ENCODE measurements at places on chromosomes 3 and 15.

DNA sequence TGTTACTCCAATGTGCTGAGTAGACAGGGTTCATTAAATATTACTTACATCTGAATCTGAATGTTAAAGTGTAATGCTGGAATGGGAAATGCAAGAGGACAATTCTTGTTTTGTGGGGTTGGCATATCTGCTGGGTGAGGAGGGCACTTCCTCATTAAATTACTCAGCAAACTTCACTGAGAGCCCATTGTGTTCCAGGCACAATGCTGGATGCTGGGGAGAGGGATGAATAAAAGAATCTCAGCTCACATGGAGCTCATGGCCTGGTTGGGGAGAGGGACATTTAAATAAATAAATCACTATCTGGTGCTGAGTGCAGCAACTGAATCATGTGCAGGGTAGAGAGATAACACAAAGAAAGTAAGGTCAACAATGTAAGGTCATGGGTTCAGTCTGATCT lies 199.2 kb upstream of the CFAP20DC start:
- no peak for DNase-seq
- H3K4me3 ChIP-seq, result no peak overlapping the region
- H3K4me1 ChIP-seq, result peaks cover 12% of the 10 kb centered on the region
- H3K36me3 ChIP-seq, result no peaks in the 10 kb centered on the region
- no peaks in the 10 kb centered on the region for H3K27me3 ChIP-seq

GRCh38 chr3:106184540-106185457 lies 316.0 kb upstream of the CBLB start:
- DNase-seq, result no peak
- H3K27me3 ChIP-seq, result no peaks in the 10 kb centered on the region
- H3K4me3 ChIP-seq, result no peak overlapping the region

DNA sequence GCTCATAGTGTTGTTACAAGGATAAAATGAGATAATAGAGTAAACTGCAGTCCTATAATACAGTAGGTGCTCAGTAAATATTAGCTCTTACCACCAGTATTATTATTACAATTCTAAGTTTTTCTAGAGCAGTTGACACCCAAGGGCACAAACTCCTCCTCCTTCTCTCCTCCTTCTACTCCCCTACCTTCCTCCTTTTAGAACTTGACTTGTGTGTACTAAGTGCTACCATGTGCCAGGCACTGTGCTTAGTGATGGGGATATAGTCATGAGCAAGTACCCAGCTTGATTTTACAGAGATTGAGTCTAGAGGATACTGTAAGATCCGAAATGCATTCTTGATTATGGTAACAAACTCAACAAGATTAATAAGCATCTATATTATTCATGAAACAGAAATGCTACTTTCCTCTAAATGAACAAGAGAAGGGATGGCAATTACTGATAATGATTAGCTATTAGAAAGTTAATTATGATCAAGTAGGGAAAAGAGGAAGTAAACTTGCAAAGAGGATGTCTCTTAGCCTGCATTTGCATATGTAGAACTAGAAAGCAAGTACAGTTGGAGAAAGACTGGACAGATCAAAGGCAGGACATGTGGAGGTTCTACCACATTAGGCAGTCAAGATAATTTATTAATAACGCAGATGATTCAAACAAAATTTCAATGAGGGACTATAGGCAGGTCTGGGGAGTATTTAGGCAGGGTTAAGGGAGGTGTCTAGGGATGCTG lies 72.3 kb downstream of the CLDN11 start:
- no peaks in the 10 kb centered on the region for H3K36me3 ChIP-seq
- H3K4me1 ChIP-seq, result peaks cover 15% of the 10 kb centered on the region
- H3K27me3 ChIP-seq, result no peaks in the 10 kb centered on the region
- DNase-seq, result no peak
- H3K4me3 ChIP-seq, result no peak overlapping the region

DNA sequence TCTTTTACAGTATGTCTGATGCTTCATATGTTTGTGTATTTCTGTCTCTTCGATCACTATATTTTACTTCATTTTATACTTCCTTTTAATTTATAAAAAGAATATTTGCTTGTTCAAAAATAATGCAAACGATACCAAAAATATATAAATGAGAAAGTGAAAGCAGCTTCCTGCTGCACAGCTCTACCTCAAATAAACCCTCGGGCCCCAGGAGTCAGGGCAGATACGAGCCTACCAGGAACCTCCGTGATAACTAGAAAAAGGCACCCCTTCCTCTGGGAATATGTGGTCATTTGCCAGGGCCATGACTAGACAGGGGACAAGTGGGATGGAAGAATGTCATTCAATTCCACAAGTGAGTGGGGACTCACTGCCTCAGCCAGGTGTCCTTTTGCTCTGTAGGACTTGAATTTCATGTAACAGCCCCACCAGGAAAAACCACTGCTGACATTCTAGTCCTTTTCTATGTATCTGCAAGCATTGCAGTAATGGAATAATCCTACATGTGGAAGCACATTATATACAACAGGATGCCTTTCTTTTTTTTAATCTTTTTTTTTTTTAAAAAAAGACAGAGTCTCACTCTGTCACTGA lies 133.3 kb downstream of the SUCLG2 start:
- no peak overlapping the region for H3K4me3 ChIP-seq
- no peaks in the 10 kb centered on the region for H3K36me3 ChIP-seq
- no peak overlapping the region for H3K27ac ChIP-seq

DNA sequence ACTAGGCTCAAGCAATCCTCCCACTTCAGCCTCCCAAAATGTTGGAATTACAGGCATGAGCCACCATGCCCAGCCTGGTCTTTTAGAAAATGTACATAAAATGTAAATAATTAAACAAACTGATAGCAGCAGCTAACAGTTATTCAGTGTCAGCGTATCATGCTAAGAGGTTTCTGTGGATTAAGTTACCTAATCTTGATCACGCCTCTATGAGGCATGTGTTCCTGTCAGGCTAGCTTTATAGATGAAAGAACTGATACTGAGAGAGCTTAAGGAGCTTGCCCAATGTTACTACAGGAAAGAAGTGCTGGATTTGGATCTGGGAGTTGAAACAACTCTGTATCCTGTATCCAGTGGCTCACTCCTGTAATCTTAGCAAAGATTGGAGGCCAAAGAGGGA lies 11.2 kb upstream of the MST1R start:
- no peaks in the 10 kb centered on the region for H3K27me3 ChIP-seq
- no peaks in the 10 kb centered on the region for H3K36me3 ChIP-seq
- no peak overlapping the region for H3K4me3 ChIP-seq

DNA sequence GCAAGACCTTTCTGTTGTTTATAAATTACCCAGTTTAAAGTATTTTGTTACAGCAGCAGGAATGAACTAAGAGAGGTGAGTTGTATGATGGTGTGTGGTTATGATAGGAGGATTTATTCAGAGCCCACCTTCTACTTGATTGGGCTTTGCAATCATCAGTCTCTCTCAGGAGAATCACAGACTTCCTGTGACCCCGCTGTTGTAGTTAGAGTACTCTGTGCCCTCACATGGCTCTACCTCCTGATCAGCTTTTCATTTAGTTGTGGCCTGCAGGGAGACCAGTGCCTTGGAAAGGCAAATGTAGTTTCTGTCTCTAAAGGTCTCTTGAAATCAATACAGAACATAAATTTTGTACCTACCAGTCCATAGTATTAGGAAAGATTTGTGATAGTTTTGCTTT lies 7.6 kb upstream of the P2RY14 start:
- no peaks in the 10 kb centered on the region for H3K27me3 ChIP-seq
- H3K4me1 ChIP-seq, result no peaks in the 10 kb centered on the region
- no peaks in the 10 kb centered on the region for H3K36me3 ChIP-seq

DNA sequence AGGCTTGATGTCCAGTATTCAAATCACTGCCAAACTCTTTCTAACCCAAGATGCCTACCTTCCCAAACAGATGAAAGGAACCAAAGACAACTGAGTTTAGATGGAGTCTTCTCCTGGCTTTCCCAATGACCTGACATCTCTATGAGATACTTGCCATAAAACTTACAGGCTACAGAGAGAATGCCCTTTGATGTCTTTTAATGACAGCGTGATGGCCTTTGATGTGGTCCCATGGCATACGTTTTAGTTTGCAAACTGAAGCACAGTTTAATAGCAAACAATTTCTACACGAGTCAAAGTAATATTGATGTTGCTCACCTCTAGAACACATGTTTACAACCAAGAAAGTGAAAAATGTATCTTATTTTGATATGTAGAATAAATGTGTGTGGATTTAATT lies 73.2 kb downstream of the ZIC4 start:
- H3K4me1 ChIP-seq, result no peaks in the 10 kb centered on the region
- H3K4me3 ChIP-seq, result no peak overlapping the region
- no peak for DNase-seq
- no peaks in the 10 kb centered on the region for H3K36me3 ChIP-seq

DNA sequence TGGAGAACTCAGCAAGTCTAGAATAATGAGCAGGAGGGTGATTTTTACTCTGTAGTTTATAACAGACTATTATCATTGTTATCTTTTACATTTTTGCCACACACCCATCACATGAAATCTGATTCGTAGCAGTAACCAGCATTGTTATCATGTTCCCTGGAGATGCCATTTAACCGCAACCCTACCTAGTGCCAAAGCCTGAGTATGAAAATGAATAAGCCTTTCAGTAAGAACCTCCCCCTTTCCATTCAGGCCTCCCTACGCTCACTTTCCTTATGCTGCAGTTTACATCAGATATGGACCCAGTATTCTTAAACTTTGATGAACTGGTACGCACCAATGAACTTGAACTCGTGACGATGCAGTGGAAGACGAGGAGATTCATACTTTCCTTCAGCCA lies 158.7 kb upstream of the SPRED1 start:
- H3K4me1 ChIP-seq, result no peaks in the 10 kb centered on the region
- no peak overlapping the region for H3K4me3 ChIP-seq
- no peaks in the 10 kb centered on the region for H3K36me3 ChIP-seq
- no peaks in the 10 kb centered on the region for H3K27me3 ChIP-seq

- H3K4me3 ChIP-seq, result no peak overlapping the region
- DNase-seq, result no peak
- no peaks in the 10 kb centered on the region for H3K4me1 ChIP-seq
- H3K27me3 ChIP-seq, result no peaks in the 10 kb centered on the region
- no peak overlapping the region for H3K27ac ChIP-seq
- no peaks in the 10 kb centered on the region for H3K36me3 ChIP-seq
Observed at GRCh38 chr15:26007151-26007550, 144.0 kb upstream of the ATP10A start.

- no peaks in the 10 kb centered on the region for H3K27me3 ChIP-seq
- H3K4me1 ChIP-seq, result no peaks in the 10 kb centered on the region
- DNase-seq, result no peak
- no peak overlapping the region for H3K27ac ChIP-seq
- no peak overlapping the region for H3K4me3 ChIP-seq
- no peaks in the 10 kb centered on the region for H3K36me3 ChIP-seq
Observed at GRCh38 chr15:74408385-74408784, 25.4 kb downstream of the SEMA7A start.

DNA sequence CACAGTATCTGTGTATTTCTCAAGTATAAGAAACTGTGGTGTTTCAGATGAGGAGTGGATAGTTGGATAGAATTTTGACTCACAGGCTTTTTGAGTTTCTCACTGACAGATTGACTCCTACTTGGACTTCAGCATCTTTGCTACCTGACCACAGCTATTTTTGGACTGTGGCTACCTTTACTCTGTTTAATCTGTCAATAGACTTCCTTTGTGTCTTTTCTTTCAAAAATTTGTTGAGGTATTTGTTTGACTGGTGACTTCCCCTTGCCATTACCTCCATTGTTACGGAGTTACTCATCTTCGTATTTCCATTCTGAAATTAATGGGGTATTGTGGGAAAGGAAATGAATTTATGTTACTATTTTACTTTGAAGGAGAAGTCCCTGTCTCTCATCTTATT lies 123.8 kb downstream of the AGBL1 start:
- no peaks in the 10 kb centered on the region for H3K36me3 ChIP-seq
- DNase-seq, result no peak
- H3K27me3 ChIP-seq, result no peaks in the 10 kb centered on the region
- no peak overlapping the region for H3K27ac ChIP-seq
- no peak overlapping the region for H3K4me3 ChIP-seq

- no peaks in the 10 kb centered on the region for H3K4me1 ChIP-seq
- H3K27ac ChIP-seq, result no peak overlapping the region
- H3K27me3 ChIP-seq, result no peaks in the 10 kb centered on the region
Observed at GRCh38 chr15:66866656-66867055, 164.6 kb downstream of the SMAD6 start.

DNA sequence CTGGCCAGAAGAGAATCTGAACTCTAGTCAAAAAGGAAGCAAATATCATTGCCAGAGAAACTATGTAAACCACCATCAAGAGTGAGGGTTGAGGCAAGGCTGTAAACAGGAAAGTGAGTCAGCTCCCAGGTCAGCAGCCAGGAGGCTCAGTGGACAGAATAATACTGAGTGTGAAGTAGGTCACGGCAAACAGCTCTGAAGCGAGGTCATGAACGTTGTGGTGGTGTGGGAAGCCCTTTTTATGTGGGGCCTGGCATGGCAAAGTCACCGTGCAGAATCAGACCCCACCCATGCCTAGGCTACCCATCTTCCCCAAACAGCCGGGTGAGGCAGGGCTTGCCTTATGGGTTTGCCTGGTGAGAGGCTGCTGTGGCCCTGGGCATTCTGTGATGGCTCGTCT lies 43.9 kb downstream of the THBS1 start:
- no peaks in the 10 kb centered on the region for H3K36me3 ChIP-seq
- peak overlapping the region; percentile 79 for H3K27ac ChIP-seq
- peak; percentile 43 for DNase-seq

DNA sequence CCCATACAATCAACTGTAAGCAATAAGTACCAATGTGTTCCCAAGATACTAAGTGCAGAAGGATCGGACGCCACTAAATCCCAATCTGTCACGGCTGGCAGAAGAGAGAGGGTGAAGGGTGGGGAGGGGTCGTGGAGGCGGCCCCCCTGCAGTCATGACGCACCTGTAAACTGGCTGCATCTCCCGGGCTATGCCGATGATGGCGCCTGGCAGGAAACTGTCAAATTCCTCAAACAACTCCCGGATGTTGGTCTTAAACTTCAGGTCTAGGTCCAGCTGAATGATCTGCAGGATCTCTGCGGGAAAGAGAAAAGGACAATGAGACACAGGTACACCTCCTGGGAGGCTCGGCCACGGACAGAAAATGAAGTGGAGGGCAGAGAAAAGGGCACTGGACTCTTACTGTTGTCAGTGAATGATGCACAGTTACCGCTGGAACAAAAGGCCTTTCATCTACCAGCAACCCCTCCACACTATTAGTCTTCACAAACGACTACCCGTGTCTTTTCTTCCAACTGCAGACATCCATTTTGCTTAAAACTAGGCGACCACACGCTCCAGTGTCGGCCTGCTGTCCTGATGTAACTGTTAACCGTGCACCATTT lies 114.6 kb downstream of the XXYLT1 start:
- peak overlapping the region; percentile 91 for H3K27ac ChIP-seq
- no peak for DNase-seq
- peaks cover 63% of the 10 kb centered on the region for H3K4me1 ChIP-seq
- H3K4me3 ChIP-seq, result no peak overlapping the region
- no peaks in the 10 kb centered on the region for H3K27me3 ChIP-seq
- no peaks in the 10 kb centered on the region for H3K36me3 ChIP-seq

DNA sequence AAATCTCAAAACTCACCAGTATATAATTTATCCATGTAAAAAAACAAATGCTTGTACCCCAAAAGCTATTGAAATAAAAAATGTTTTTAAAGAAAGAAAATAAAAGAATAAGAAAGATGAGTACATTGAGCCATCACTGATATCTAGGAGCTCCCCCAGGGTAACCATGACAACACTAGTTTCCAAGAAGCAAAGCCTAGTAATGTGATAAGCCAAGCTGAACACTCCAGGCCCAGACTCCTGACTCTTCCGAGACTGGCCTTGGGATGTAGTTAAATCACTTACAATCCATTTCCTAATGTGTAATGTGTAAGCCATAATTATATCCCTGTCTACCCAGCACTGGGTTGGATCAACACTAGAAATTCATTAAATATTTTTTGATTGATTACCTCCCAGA lies 21.1 kb upstream of the ATP8B4 start:
- no peak for DNase-seq
- H3K27me3 ChIP-seq, result no peaks in the 10 kb centered on the region
- no peaks in the 10 kb centered on the region for H3K4me1 ChIP-seq
- H3K27ac ChIP-seq, result no peak overlapping the region

GRCh38 chr3:186502138-186502948 lies 41.8 kb downstream of the CRYGS start:
- H3K27ac ChIP-seq, result no peak overlapping the region
- no peaks in the 10 kb centered on the region for H3K27me3 ChIP-seq
- no peak overlapping the region for H3K4me3 ChIP-seq

All from hepatocyte (in vitro differentiated cells).